ENCODE measurements at places on chromosomes 2 and 18. TPM values are rescaled to one million over a fixed set of nuclear protein-coding genes. Genes with fewer than 3 reads are reported as not detected.

DNA sequence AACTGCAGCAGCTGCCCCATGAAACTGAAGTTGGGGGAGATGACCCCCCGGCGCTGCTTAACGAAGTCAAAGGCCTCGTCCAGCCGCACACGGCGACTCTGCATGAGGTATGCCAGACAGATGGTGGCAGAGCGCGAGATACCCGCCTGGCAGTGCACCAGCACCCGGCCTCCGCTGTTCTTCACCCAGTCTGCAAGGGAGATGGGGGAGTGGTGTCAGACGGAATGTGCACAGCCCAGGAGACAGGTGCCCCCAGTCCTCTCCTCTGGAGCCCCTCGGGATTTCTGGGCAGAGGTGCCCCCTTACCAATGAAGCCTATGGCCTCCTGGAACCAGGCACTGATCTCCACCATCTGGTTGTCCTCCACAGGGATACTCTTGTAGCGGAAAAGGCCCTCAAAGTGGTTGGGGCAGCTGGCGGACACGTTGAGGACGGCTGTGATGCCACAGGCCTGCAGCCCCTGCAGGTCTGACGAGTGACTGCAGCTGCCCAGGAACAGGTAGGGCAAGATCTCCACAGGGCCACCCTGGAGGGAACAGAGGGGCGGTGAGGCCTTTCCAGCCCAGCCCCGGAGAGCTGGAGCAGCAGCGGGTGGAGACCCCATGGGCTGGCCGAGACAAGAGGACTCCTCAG, 1.3 kb downstream of the DUSP2 start:
- DNase-seq, result no peak

- no peak for DNase-seq
Observed at GRCh38 chr2:85811180-85812093, 57.6 kb downstream of the ATOH8 start.

DNA sequence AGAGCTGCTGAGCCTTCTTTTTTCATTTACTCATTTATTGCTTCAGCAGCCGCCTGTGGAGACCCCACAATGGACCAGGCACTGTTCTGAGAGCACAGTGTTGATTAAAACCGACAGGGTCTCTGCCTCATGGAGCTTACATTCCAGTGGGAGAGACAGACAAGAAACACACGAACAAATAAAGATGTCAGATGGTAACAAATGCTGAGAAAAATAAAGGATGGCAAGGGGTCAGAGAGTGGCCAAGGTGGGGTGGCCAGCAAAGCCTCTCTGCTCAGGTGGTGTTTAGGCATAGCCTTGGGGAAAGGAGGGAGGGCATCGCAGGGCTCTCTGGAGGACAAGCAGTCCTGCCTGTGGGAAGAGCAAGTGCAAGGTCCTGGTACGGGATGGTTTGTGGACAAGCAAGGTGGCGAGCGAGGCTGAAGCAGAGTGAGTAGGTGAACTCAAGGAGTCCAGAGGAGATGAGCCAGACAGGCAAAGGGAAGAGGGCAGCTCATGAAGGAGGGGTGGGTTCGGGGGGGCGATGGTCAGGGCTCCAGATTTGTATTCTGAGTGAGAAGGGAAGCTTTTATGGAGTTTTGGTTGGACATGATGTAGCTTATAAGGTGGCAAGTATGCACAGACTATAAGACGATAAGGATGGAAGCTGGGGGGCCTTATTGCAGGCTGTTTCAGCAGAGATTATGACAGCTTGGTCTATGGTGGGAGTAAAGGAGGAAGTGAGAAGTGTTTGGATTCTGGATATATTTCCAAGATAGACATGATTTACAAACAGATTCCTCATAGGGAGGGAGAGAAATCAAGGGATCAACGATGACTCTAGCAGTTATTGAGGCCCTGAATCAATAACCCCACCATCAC, 8.8 kb upstream of the ITGB6 start:
- no peak for DNase-seq

Gene IL1RL2
- not detected for total RNA-seq

- peak; percentile 56 for DNase-seq
Observed at GRCh38 chr2:12048550-12048949, 302.1 kb downstream of the LPIN1 start.

Gene NOSTRIN
- total RNA-seq, result not detected

Data from SK-MEL-5 (cell line).